ENCODE measurements at places on chromosomes 11 and 22.

DNA sequence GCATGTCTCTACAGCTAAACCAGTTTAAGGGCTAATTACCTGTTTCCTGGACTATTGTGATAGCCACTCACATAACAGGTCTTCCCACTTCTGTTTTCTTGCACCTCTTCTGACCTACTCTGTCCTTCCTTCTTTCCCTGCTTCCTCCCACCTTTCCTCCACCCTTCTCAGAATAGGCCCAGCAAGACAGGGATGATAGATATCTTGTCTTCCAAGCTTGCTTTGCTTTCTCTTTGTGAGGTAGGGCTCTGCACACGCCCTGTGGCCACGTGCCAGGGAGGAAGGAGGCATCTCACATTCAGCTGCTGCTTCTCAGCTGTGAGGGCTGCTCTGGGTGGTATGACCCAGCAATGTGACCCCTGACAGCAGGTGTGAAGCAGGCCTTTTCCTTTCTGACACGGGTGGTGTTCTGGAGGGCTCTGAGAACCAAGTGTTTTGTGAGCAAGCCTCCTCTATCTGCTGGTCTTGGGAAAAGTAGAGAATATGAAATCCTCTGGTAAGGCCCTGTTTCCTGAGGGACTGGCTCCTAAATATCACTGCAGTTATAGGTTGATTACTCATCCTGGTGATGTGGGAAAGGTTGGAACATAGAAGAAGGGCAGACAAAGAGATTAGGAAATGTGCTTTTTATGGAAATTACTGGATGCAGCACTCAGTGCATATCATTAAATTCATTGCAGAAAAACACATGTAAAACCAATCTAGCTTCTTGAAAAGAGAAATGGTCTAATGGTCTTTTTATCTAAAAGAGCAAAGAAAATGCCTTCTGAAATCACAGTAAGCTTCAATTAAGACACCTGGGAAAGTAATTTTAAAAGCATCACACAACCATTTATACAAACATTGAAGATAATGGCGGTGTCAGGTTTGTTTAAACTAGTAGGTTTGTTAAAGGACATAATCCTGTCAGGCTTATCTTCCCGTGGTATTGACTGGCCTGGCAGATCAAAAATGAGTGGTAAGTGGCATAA lies 8.5 kb downstream of the AMOTL1 start:
- DNase-seq, result no peak

DNA sequence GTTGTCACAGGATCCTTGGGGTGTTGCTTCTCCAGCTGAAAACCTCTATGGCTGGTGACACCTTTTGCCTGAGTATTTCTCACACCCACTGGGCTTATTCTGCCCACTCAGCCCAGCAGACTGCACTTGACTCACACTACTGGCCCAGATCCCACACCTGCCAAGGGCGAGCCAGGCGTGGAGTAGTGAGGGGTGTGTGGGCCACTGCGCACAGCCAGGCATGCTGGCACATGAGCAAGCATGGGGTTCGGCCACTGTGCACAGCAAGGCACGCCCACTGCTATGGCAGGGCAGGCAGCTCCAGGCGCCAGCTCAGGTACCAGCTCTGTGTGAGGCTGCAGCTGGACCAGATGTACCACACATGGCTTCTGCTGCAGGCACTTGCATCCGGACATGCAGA lies 116.5 kb upstream of the MTNR1B start:
- no peak for DNase-seq

- DNase-seq, result no peak
Observed at GRCh38 chr11:78038697-78039313, 15.7 kb upstream of the KCTD14 start.

DNA sequence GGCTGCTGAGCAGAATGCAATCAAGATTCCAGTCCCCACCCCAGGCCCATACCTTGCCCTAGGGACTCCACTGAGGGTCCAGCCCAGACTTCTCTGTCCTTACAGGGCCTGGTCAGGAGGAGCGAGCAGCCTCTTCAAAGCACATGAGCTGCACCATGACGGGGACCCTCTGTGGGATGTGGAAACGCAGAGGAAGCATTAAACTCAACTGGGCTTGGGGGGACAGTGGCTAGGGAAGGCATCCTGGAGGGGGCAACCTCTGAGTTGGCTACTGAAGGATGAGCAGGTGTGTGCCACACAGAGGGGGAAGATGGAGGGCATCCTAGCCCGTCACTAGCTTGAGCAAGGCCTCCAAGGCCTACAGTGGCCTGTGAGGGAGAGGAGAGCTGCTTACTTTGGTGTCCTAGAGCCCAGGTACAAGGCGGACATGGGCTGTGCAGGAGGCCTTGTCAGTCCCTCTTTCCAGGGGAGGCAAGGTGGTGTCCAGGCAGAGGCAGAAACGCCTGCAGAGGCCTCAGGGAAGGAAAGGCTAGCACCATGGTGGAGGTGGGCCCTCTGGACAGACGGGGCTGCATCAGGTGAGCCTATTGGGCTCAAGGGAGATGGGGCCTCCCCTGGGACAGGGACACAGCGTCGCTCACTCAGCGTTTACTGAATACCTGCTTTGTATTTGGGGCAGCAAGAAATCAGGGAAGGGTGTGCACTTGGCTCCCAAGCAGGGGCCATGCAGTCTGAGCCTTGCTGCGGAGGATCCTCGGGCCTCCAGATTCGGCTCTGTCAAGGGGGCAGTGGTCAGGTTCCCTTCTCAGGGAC lies 14.3 kb downstream of the TTC38 start:
- no peak for DNase-seq

- DNase-seq, result no peak
Observed at GRCh38 chr11:113152500-113152899, 161.9 kb upstream of the TTC12 start.

DNA sequence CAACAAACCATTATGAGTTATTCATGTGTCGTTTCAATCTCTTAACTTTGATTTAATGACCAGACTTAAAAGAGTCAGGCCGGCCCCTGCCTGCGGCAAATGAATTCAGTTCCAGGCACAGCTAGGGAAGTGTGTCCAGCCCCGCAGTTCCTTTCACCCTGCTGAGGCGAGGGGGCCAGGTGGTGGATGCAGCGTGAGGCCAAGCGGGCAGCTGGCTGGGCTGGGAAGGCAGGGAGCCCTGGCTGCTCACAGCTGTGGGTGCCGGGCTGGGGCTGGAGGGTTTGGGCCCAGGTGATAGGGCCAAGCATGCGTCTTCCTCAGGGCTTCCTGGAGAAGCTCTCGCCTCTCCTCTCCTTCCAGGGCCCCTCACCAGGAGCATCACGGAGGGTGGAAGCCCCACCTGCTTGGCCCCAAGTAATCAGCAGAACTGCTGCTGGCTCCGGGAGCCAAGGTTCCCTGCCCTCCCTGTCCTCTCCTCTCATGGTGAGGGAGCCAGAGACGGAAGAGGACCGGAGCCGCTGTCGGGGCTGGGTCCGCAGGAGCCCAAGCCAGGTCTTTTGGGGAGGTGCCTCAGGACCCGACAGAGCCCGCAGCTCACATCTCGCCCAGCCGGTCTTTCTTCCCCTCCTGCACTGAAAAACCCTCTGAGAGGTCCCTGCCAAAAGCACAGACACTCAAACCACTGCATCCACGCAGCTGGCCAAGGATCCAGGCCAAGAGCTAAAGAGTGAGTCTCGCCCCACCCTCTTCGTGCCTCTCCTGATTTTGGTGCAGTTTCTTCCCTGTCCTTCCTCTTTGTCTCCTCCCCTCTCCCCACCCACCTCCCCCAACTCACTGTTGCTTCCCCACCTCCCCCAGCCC lies 97.0 kb downstream of the ST3GAL4 start:
- DNase-seq, result no peak

DNA sequence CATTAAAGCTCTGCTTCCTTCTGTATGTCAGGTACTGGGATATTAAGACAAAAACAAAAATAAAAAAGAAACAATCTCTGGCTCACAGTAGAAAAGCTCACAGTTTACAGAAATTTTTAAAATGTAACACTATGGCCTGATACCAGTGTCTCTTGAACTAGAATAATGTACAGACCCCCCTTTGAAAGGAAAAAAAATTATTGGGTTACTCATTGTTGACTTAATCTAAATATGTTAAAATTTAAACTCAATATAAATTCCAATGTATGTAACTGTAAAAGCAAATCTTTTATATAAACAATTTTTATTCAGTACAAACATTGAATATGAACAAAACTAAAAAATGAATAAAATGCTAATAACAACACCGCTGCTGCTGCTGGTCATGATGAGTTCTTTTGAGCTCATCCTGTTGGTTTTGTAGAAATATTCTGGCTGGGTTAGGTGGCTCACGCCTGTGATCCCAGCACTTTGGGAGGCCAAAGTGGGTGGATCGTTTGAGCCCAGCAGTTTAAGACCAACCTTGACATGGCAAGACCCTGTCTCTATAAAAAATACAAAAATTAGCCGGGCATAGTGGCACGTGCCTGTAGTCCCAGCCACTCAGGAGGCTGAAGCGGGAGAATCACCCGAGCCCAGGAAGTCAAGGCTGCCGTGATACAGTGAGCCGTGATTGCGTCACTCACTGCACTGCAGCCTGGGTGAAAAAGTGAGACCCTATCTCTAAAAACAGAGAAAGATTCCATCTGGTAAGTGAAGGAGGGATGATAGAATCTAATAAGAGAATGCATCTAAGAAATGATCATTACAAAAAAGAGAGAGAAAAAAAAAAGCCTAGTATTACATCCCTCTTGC lies 11.8 kb upstream of the KCNE3 start:
- DNase-seq, result no peak

GRCh38 chr11:396511-396947 lies 2.5 kb downstream of the PKP3 start:
- no peak for DNase-seq

DNA sequence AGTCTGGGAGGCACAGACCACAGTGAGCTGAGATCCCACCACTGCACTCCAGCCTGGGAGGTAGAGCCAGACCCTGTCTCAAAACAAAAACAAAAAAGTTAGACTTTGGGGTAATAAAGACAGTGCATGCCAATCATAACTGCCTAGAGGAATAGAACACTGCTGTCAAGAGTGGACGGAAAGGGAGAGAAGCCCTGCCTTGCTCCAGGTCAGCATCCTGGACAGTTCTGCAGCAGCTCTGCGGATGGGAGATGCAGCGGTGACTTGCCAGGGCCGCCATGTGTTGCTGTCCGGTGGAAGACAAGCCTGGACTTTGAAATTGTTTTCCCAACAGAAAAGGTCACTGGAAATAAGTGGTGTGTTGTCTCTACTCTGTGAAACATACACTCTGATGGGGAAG lies 618.2 kb downstream of the TBC1D22A start:
- DNase-seq, result no peak

GRCh38 chr11:73152861-73153483 lies 10.9 kb upstream of the FCHSD2 start:
- DNase-seq, result no peak

GRCh38 chr11:132719684-132720083 lies 812.6 kb downstream of the OPCML start:
- DNase-seq, result no peak

DNA sequence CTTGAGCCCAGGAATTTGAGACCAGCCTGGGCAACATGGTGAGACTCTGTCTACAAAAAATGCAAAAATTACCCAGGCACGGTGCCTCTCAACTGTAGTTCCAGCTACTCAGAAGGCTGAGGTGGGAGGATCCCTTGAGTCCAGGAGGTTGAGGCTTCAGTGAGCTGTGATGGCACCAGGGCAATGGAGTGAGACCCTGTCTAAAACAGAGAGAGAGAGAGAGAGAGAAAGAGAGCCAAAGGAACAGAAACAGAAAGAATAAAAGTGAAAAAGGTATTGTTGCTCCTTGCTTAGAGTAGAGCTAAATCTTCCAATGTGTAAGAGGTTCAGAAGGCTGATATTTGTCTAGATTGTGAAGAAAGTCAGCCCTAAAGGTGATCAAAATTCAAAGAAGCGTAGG lies 8.9 kb upstream of the ETS1 start:
- no peak for DNase-seq

DNA sequence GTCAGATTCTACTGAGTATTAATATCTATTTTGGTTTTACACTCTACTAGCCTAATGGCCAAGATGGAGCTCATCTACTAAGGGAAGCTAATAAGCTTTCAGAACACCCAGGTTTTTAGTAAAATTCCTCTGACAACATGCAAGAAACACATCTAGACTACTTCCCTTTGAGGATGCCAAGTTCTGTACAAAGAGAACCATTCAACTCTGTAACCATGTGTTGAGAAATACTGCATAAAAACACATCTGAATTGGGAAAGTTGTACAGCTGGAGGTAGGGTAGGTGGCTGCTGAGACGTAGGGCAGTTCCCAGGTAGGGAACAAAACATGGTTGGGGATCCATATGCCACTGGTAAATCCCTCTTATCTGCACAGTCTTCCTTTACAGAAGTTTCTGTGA lies 66.2 kb downstream of the SC5D start:
- no peak for DNase-seq

DNA sequence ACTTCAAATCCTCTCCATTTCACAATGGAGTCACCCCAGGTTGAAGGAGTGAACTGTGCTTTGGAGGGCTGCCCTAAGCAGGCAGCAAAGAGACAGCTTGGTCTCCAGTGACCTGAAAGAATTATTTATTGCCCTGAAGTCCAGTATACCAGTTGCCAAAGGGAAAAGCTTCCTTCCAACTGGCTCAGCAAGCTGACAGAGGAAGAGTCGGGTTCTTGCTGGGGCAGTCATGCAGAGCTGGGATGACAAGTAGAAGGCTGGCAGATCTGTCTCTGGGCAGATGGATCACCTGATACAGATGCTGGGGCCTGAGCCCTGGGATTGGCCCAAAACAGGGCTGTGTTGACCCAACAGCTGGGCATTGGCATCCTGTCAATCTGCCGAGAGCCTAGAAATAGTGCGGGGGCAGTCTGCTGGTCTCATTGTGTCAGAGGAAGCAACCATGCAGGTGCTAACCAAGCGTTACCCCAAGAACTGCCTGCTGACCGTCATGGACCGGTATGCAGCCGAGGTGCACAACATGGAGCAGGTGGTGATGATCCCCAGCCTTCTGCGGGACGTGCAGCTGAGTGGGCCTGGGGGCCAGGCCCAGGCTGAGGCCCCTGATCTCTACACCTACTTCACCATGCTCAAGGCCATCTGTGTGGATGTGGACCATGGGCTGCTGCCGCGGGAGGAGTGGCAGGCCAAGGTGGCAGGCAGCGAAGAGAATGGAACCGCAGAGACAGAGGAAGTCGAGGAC lies at the start of gene THRSP:
TSS of gene THRSP (plus strand) at position 422 of the 742 bp plus-strand sequence. CDS start at position 443, 21 bp downstream.
- DNase-seq, result no peak

DNA sequence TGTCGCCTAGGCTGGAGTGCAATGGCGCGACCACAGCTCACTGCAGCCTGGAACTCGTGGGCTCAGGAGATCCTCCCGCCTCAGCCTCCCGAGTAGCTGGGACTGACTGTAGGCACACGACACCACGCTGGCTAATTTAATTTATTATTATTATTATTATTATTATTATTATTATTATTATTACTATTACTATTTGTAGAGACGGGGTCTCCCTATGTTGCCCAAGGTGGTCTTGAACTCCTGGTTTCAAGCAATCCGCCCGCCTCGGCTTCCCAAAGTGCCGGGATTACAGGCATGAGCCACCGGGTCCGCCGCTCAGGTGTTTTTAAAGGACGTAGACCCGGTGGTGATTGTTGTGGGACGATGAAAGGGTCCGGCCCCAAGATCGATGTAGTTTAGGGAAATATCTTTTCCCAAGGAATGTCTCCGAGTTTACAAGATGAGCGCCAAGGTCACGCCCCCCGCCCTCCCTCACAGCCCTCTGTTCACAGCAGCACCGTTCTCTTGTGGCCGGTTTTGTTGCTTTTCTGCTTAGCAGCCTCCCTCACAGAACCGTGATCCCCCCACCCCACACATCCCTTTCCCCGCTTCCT lies 728 bp upstream of the POGLUT3 start:
- DNase-seq, result no peak

All from NCI-H526 treated with DMSO at 0.1 percent for 48 hours (cell line).